Sciatic nerve (tissue), 2 donors: ENCODE measurements at places on chromosomes 13 and 19. TPM values are rescaled to one million over a fixed set of nuclear protein-coding genes. Genes with fewer than 3 reads are reported as not detected.

DNA sequence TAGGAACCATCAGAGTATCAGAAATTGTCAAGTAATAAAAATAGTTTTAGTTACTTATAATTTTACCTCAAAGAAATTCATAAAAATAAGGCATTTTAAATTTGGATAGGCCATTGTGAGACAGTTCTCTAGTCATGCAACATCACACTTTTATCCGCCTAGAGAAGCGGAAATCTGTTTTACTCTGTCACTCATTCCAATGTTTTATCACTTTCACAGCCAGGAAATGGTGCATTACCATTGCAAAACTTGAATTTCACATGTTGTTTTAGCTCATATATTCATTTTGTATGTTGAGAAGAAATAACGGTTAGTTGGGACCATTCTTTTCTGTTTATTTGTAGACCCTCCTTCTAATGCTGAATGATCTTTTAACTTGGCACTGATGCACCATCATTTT, 427.2 kb downstream of the GPC6 start:
- no peak for DNase-seq

The LIM2 gene
- not detected for total RNA-seq

GRCh38 chr19:54959840-54960239, 6.3 kb upstream of the NLRP2 start:
- no peak for DNase-seq

DNA sequence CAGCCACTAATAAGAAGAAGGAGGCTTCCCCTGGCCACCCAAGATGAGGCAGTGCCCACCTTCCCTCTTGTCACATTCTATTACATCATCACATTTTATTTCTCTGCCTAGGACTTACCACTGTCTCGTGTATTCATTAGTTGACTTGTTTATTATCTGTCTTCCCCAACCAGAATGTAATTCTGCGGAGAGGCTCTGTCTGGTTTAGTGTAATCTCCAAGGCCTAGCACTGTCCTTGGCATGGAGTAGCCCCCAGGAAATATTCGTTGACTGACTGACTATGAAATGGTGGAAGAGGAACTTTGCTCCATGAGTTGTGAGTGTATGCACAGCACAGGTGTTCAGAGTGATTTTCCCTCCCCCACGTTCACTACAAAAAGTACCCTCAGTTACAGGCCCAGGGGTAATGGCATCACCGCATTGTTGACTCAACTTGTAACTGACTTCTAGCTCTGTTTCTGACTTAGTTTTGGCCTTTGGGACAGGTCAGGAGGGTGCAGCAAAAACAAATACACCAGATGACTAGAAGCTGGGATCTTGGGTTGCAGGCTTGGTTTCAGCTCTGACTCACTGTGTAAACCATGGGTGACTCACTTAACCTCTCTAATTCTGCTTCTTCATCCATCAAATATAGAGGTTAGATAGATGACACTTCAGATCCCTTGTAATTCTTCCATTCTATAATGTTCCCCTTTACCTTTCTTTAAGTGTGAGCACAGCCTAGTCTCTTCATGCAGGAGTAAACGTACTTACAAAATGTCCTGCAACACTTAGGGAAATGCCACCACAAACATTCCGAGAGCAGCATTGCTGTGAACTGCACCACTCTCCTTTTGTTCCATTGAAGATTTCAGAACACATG, 229.7 kb downstream of the KCNRG start:
- DNase-seq, result no peak

The CNFN gene
- total RNA-seq, result 0.76 TPM

DNA sequence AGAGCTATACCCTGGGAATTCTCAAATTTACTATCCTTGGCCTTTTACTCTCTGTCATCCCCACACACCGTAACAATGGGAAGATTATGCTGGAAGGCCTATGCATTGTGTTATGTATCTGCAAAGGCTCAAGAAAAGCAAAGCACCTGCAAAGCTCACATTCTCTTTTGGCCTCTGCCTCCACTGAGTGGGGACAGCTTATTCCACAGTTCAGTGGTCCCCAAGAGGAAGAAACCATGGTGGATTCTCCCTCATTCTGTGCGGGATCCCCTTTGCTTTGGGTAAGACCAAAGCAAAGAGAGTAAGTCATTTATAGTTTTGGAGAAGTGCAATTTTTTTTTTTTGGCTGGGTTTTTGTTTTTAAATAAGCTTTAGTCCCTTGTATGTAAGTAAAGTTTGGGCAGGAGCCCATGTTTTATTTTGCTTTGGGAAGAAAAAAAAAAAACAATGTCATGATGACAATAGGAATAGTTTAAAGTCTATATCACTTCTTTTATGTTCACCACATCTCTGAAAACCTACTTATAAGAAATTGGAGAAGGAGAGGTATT, 530.6 kb downstream of the FGF9 start:
- DNase-seq, result no peak
